Fibroblast of the aortic adventitia (primary cell): ENCODE measurements at places on chromosomes 1 and 21. TPM values are rescaled to one million over a fixed set of nuclear protein-coding genes. Genes with fewer than 3 reads are reported as not detected.

Gene H3-3A
- 56.7 and 164 TPM in 2 replicates for total RNA-seq

Gene AADACL4
- not detected in 2 replicates for total RNA-seq

Gene VHLL
- total RNA-seq, result not detected in 2 replicates

Gene TEX38
- total RNA-seq, result not detected in 2 replicates

Gene CCDC24
- total RNA-seq, result 2.6 TPM in 2 replicates

Gene IFT25
- total RNA-seq, result 20.8 and 53.4 TPM in 2 replicates

Gene CCDC30
- total RNA-seq, result 1.4 and 5.8 TPM in 2 replicates

Gene OR2T33
- not detected in 2 replicates for total RNA-seq

Gene OR2G6
- total RNA-seq, result not detected in 2 replicates

Gene OLIG2
- not detected in 2 replicates for total RNA-seq

Gene ERICH3
- not detected in 2 replicates for total RNA-seq

Gene S100A8
- total RNA-seq, result not detected in 2 replicates

Gene GIPC2
- total RNA-seq, result 0.63 and 0.74 TPM in 2 replicates

Gene FCER1G
- total RNA-seq, result not detected in 2 replicates

Gene DENND2C
- 4.8 and 5.3 TPM in 2 replicates for total RNA-seq

Gene SSBP3
- total RNA-seq, result 7.7 and 11.7 TPM in 2 replicates

Gene HLX
- total RNA-seq, result 4.1 and 25.4 TPM in 2 replicates

Gene UBE2G2
- total RNA-seq, result 64.2 and 96.3 TPM in 2 replicates

Gene PTTG1IP
- 226 and 233 TPM in 2 replicates for total RNA-seq

Gene HPCAL4
- under 0.01 TPM in 1 of 2 replicates, not detected in the other for total RNA-seq

Gene GCSAML
- total RNA-seq, result not detected in 2 replicates

Gene KIAA0040
- total RNA-seq, result 0.33 and 0.99 TPM in 2 replicates

Gene TMEM82
- not detected in 2 replicates for total RNA-seq

Gene LCE1D
- total RNA-seq, result not detected in 2 replicates

Gene HES3
- total RNA-seq, result not detected in 2 replicates

Gene KIF21B
- under 0.01 TPM in 1 of 2 replicates, not detected in the other for total RNA-seq

Gene THEMIS2
- total RNA-seq, result 1.2 and 2.0 TPM in 2 replicates

Gene IL24
- not detected in 2 replicates for total RNA-seq

Gene SPRR5
- total RNA-seq, result not detected in 2 replicates

Gene RABIF
- 1.3 and 10.9 TPM in 2 replicates for total RNA-seq

Gene ARHGEF11
- total RNA-seq, result 32.2 and 53.2 TPM in 2 replicates

Gene EIF2D
- total RNA-seq, result 33.5 and 42.5 TPM in 2 replicates

Gene GBP7
- total RNA-seq, result not detected in 2 replicates

Gene NCF2
- total RNA-seq, result 0.63 and 0.74 TPM in 2 replicates

Gene SPATA1
- total RNA-seq, result 0.41 and 3.0 TPM in 2 replicates

Gene AGL
- total RNA-seq, result 17.3 and 19.1 TPM in 2 replicates
